MG63 (cell line): ENCODE measurements at places on chromosomes 5 and 9.
A peak's percentile ranks its signal among the peaks of the same experiment; 100 is the strongest.

DNA sequence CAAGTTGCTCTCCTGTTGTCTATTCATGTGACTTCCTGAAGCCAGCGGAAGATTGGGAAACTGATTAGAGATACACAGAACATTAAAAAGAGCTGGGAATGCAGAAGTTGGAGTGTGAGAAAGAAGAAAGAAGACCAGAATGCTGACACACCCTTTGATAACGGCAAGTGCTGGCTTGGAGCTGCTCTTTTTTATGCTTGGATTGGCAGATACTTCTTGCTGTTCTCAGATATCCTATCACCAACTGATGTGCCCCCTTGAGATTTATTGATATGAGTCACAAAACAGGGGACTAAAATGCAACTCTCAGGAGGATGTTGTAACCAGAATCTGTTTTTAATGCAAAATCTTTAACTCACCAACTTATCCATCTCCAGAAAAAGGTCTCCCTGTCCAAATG is 56.0 kb upstream of the ASTN2 start:
- DNase-seq, result no peak

DNA sequence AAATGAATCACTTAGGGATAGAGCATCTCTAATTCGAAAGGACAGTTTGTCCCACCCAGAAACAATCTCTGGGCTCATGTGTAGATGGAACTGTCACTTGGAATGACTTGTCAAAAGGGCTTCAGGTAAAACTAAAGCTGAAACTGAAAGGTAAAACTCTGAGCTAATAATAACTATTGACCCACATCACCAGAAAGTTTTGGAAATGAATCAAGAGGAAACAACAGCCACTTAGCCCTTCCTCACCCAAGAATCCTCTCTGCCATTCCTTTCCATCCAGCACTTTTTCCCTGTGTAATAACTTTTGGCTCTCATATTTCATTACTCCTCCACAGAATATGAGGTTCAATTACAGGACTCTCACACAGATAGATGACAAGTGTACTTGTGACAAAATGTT is 14.0 kb upstream of the GLRX start:
- DNase-seq, result no peak

GRCh38 chr5:37396352-37396751 is 17.2 kb downstream of the WDR70 start:
- no peak for DNase-seq

GRCh38 chr5:131389096-131389868 is 125.4 kb downstream of the CDC42SE2 start:
- DNase-seq, result no peak

GRCh38 chr9:111034898-111035539 is 3.3 kb downstream of the LPAR1 start:
- DNase-seq, result peak; percentile 23

DNA sequence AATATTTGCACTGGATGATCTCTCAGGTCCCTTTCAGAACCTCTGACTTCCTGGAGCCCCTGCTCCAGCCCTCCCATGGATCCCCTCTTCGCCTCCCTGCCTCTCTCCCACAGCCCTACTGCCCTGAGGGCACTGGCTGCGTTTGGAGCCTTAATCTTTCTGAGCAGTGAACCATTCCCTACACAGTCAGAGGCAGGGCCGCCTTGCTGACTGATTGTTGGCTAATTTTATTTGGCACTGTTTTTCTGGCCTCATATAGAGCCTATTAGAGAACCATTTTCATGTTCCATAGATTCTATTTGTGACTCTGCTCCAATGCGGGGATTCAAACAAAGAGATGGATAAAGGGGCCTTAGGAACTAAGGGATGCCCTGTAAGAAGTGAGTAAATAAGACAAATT is 91.1 kb downstream of the BRINP1 start:
- peak; percentile 25 for DNase-seq

GRCh38 chr5:93791518-93791972 is 50.1 kb upstream of the POU5F2 start:
- no peak for DNase-seq

DNA sequence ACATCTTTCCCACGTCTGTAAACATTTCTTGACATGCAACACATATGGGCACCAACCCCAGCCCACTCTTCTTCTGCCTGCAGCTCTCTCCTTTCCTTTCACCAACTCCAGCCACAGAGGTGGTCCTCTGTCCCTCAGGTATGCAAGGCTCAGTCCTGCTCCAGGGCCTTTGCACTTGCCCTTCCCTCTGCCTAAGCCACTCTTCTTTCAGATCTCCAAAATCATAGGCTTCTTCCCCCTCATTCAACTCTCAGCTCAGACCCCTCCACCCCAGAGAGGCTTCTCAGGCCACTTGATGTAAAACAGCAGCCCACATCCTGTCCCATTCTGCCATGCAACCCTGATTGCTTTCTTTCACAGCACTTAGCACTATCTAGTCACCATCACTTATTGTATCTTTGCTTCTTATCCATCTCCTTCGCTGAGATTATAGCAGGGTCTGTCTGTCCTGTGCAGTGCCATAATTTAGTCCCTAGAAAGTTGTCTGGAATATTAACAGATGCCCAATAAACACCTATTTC is 3.4 kb downstream of the LIFR start:
- DNase-seq, result no peak

DNA sequence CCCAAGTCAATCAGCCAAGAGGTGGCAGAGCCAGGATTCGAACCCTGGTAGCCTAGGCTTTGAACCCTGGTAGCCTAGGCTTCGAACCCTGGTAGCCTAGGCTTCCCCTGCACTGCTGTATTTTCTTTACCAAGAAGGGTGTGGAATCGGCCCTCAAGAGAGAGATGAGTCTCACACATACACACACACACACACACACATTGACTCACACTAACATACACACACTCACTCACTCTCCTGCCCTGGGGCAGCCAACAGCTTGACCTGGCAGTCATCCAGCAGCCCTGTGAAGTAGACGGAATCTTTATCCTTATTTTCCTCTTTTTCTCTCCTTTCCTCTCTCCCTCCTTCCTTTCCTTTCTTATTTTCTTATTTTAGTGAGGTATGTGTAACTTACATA is 55.4 kb upstream of the RPL26L1 start:
- peak; percentile 91 for DNase-seq

GRCh38 chr5:133967698-133968203 is 674 bp downstream of the C5orf15 start:
- peak; percentile 50 for DNase-seq

DNA sequence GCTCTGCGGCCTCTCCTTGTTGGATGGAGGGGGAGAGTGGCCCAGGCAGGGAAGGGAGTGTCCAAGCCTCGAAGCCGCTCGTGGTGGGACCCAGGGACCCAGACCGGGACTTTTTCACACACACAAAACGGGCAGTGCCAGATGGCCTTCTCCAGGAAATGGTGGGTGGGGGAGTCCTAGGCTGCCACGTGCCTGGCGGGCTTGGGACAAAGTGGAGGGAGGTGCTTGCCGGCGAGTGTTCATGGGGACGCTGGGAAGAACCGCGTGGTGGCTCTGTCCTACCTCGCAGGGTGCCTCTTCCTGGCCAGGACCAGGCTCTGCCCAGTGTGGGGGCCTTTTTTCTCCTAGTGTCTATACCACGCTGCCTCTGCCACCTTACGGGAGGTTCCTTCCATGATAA is 155.0 kb upstream of the COL5A1 start:
- no peak for DNase-seq

GRCh38 chr5:1127959-1128785 is 16.3 kb upstream of the SLC12A7 start:
- DNase-seq, result no peak

- DNase-seq, result no peak
Measured at GRCh38 chr9:76161541-76161940, 232.7 kb downstream of the RFK start.

GRCh38 chr5:9761706-9762105 is 131.6 kb upstream of the TAS2R1 start:
- no peak for DNase-seq

DNA sequence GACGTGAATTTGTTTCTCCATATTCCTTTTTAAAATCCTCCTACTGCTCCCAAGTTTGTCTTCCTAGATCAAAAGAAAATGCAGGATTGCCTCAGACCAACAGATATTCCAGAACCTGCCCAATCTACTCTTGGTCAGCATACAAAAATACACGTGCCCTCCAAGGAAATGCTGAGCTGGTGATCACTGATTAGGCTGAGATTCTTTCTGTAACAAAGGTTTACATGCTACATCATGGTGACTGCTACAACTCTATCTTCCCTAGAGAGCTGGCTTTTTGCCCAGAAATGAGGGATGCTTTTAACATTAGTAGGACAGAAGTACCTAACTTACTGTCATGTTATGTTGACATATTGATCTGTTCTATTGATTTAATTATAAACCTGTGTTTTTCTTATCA is 35.5 kb downstream of the OR2Y1 start:
- no peak for DNase-seq

- no peak for DNase-seq
Measured at GRCh38 chr9:131594906-131595665, 49.8 kb downstream of the PRRT1B start.

DNA sequence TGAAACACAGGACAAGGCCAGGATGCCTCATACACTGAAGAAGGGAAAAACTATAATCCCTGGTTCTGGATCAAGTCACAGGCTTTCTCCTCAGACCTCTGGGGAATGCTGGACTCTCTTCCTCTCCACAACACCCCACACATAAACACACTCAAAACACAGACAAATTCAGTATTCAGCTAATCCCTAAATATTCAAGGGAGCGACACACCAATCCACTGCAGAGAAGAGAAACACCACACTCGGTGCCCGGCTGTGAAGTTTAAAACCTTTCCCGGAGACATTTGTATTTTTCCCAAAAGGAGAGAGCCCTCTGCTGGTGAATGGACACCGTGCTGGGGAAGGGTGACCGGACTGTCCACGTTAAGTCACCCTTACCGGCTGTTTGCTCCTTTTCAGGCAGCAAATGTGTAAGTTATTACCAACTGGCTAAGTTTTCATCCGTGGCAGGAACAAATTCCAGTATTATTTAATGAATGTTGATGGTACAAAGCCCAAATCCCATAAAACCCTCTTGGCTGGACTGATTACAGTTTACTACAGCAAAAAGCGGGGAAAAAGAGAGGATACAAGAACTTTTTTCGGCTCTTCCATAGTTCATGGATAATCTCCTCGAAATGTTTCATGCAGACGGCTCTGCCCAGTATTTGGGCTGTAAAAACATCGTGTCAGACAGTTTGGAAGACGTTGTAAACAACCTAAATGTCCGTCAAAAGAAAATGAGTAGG is 130.9 kb upstream of the SLC30A5 start:
- peak; percentile 44 for DNase-seq

- DNase-seq, result no peak
Measured at GRCh38 chr5:105954341-105954740, 1716.4 kb downstream of the EFNA5 start.

DNA sequence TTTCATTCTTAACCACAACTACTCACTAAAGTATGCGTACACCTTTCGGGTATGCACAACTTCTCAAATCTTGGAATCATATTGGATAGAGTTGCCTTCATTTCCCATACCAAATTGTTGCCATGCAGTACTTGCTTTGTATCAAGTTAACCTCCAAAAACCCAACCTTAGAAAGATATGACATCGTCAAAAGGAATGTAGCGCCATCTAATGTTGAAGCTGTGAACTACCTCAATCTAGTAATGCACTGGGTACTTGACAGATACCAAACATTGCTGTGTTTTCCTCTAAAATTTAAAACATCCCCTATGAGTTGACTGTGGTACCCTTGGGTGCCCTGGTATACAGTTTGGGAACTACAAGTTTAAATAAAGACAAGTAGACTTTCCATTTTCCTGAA is 318.4 kb downstream of the ARL15 start:
- no peak for DNase-seq

DNA sequence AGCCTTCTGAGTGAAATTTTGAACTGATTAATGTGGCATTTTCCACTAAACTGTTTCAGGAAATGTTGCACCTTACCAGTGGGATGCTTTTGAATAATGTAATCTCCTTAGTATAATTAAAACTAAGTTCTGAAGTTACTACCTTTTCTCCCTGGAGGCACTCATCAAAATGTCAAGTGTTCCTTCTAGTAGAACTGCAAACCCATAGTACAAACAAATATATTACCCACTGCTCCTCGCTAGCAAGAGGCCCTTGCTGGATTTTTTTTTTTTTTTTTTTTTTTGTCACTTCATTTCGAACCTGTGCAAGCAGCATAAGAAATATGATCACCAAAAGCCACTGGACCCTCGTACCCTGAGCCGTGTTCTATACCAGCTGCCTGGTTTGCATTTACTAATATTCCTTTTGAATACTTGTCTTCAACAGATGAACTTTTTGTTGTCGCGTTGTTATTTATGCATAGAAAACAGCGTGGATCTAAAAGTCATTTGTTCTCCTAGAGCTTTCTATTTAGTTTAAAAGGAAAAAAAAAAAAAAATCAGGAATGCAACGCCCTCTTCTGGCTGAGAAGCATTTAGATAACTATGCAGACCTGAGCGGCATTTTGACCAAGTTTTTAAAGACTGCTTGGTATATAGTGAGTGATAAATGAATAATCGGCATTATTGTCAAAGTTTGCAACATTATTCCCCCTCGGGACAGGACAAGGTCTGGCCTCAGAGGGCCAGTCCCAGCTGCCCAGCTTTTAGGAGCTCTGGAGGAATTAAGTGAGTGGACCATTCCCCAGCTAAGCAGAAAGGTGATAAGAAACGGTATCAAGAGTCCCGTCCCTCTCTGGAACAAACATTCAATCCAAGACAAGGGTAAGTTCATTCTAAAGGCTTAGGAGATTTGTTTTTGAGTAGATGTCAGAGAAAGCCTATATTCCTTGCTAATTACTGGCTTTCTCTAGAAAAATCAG is 162.5 kb upstream of the KIF2A start:
- DNase-seq, result no peak

DNA sequence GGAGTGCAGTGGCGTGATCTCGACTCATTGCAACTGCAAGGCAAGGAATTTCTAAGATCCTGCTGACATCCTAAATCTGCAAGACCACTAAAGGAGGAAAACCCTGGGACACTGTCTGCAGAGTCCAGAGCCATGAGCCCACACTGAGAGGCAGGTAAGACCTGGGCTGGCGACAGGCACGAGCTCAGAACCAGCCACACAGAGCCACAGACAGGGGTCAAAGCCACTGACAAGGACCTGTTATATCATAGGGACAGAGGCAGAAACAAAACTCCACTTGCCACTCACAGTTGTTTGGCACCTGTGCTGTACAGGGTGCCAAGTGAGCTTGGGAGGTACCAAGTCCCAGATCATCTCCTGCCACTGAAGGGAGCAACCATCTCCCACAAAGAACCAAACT is 34.2 kb downstream of the IPPK start:
- DNase-seq, result no peak

GRCh38 chr5:154086641-154087040 is 47.9 kb downstream of the MFAP3 start:
- peak; percentile 97 for DNase-seq

DNA sequence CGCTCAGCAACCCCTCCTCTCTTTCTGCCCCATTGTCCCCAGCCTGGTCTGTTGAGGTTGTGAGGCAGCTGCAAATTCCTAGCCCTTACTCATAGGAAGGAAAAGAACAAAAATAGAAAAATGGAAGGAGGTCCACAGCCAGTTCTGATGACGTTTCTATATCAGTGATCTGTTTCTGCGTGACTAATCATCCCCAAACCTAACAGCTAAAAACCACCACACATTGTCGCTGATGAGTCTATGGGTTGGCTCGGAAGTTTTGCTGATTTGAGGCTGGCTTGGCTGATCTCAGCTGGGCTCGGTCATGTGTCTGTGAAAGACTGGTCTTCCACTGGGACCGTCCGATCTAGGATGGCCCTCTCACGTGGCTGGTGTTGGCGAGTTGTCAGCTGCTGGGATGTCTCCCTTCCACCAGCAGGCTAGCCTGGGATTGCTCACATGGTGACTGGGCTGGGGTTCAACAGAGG is 200.6 kb upstream of the ZNF618 start:
- peak; percentile 98 for DNase-seq

- DNase-seq, result peak; percentile 25
Measured at GRCh38 chr5:142280066-142281007, 44.5 kb downstream of the SPRY4 start.
